ENCODE measurements at places on chromosomes 2 and 18.

DNA sequence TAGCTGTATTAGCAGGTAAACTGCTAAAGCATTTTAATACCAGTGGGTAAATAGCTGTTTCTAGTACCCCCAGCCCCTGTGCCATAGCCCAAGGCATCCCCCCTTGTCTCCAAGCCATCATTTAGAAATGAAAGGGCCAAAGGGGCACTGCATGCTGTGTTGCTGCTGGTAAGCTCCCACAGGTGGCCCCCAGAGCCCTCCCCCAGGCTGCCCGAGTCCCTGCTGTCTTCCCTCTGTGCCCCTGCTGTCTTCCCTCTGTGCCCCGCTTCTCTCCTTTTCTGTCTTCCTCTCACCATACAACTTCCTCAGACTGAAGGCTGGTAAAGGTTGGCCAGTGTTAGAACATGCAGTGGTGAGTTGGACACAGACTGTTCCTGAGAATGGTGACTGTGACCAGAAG, 42.1 kb downstream of the ZAP70 start:
- DNase-seq = no peak

DNA sequence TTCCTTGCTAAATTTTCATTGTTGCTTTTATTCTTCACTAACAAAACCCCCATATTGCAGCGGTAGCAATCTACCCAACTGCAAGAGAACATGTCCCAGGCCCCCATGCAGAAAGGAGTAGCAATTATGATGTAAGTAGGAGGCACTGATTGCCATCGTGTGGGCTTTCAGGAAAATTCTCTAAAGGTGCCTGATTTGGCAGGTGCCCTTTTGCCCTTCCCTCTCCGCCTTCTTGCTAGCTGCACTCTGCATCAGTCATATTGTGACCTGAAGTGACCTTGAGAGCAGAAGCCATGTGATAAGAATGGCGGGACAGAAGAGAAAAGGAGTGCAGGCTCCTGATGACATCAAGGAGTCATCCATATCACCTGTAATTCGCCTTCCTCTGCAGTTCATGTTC, 112.1 kb downstream of the NCKAP5 start:
- no peak for DNase-seq

DNA sequence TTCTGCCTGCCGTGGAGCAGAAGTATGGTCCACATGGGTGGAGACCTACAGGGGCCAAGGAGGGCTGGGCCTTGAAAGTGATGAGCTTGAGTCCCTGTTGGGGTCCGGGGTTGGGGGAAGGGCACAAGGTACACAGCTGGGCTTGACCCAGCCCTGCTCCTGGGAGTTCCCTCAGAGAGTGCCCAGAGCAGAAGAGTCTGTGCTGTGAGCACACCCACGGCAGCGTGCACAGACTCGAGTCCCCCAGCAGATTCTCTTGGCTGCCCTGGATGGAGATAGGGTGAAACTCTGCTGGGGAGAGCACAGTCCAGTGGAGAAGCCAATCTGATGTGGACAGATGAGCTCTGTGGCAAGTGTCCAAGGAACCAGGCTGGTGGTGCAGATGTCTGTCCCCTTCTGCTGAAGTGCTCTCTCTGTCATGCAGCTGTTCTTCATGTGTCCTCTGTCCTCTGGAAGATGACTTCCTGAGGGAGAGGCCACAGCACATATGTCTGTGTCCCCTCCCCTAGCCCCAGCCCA, 27.5 kb downstream of the INPP4A start:
- DNase-seq = no peak

DNA sequence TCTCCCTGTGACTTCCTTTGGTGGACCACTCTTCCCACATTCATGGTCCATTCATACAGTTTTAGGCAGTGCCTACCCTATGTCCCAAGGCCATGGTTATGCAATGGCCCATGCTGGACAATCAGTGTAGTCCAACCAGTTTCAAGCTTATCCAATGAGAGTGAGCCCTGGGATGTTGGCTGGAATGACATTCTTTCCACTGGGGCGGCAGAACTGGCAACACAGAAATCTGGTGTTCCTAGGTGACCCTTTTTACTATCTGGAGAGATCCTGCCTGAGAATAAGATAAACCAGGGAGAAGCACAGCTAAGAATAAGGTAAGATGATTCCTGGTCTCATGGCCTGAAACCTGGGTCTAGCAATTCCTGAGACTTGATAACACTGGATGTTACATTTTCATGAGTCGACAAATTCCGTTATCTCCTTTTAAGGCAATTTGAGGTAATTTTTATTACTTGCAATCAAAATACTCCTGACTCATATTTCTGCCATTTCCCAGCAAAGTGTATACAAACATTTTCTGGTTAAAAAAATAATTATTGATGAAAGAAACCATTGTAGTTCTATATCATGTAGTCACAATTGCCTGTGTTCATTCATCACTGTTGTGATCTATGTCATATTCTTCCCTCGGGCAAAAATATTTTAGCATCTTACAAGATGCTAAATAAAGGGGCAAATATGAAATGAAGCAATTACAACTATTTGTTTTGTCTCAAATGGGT, 271.5 kb upstream of the LYPD1 start:
- DNase-seq = no peak

DNA sequence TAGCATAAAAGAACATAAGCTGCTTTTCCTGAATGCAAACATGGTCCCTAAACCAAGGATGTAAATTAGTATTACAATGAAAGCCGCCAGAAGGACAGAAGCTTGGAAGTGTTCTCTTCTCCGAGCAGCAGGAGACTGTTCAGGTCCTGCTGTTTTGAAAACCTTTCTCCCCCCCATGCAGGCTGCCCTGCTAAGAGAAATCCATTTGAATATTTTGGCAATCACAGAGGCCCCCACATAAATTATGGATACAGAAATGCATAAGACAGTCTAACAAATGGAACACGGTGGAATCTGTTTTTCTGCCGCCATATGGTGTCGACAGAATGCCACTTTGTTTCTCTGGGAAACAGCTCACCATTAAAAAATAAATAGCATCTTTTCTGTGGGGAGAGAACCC, 600.4 kb upstream of the KLHL29 start:
- DNase-seq = no peak

DNA sequence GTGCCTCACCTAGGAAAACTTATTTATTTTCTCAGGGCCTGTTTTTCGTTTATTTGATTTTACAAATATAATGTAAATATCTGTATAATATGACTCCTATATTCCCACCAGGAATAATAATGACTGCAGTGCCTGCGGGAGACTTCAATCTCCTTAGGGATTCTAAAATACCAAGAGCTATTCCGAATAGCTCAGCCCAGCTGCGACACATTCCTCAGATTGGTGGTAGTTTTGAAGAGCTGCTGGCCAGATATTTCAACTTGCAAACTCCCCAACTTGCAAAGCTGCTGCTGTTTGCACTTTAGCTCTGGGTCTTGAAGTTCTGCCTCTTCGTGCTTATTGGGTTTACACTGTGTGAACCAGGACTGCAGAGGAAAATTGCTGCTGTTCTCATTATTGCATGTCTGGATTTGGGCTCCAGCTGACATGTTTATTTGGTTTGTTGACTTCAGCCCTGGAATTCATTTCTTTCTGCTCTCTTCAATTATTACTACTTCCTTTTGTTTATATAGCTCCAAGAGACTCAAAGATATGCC, 480.2 kb upstream of the CHST9 start:
- no peak for DNase-seq

- no peak for DNase-seq
Measured at GRCh38 chr2:98825858-98826257, 94.9 kb upstream of the MGAT4A start.

All from activated T-helper 9 cell treated with anti-CD3 and anti-CD28 coated beads, Interleukin-2, amount 50 U/mL, for 16 hours (primary cell).